ENCODE measurements at places on chromosomes 4 and X.
A peak's percentile ranks its signal among the peaks of the same experiment; 100 is the strongest.

- DNase-seq, result no peak
- no peaks in the 10 kb centered on the region for H3K27me3 ChIP-seq
- no peaks in the 10 kb centered on the region for H3K36me3 ChIP-seq
- H3K27ac ChIP-seq, result 0 out of 2 replicates have a peak overlapping the region, but pooled peaks have one; percentile 11
- H3K4me3 ChIP-seq, result no peak overlapping the region
Measured at GRCh38 chr4:118307643-118308042, 45.2 kb downstream of the PRSS12 start.

DNA sequence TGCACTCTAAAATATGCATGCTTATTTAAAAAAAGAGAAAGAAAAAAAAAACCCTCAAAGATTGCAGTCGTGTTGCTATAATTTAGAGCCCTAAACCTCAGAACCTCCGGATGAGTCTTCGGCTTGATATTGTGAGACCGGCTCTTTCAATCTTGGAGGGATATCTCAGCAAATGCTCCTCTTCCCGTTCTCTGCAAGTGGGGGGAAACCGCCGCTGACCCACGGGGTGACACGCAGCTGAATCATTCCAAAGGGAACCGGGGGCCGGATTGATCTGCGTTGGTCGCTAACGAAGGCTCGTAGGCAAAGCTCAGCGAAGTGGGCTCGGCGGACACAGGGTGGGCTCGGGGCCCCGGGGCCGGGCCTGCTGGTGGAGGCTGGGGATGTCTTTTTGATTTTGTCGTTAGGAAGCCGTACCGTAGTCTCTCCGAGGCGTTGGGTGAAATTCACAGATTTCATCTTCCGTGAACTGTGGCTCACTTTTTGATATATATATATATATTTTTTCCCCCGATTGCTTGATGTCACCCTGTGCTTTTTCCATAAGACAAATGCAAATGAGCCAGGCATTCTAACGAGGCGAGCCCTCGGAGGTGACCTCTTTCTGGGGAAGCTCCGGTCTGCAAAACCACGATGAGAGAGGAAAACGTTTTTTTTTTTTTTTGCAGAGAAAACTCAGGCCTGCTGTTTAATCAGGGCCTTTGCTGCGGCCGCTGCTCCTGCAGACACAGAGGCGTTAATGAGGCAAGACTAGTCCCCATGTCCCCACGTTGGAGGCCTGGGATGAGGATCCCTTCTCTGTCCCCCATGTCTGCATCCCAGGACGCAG lies 110.7 kb upstream of the PPP2R3B start:
- no peak overlapping the region for H3K27ac ChIP-seq
- peaks cover 16% of the 10 kb centered on the region for H3K4me1 ChIP-seq
- H3K36me3 ChIP-seq, result no peaks in the 10 kb centered on the region
- peaks cover 4% of the 10 kb centered on the region for H3K27me3 ChIP-seq
- no peak for DNase-seq

- H3K27ac ChIP-seq, result no peak overlapping the region
- no peaks in the 10 kb centered on the region for H3K27me3 ChIP-seq
- no peak for DNase-seq
- H3K4me3 ChIP-seq, result no peak overlapping the region
- H3K4me1 ChIP-seq, result peaks cover 8% of the 10 kb centered on the region
Measured at GRCh38 chrX:38275615-38276014, 51.7 kb downstream of the RPGR start.

GRCh38 chr4:159258889-159259560 lies 156.1 kb downstream of the RAPGEF2 start:
- H3K27me3 ChIP-seq, result no peaks in the 10 kb centered on the region
- no peak overlapping the region for H3K4me3 ChIP-seq
- H3K4me1 ChIP-seq, result 0 out of 2 replicates have a peak, but pooled peaks cover 3% of the 10 kb centered on the region
- no peak for DNase-seq
- no peaks in the 10 kb centered on the region for H3K36me3 ChIP-seq
- H3K27ac ChIP-seq, result no peak overlapping the region

GRCh38 chr4:147689067-147689466 lies 5.1 kb upstream of the PRMT9 start:
- DNase-seq, result no peak
- no peak overlapping the region for H3K4me3 ChIP-seq
- H3K4me1 ChIP-seq, result peaks cover 12% of the 10 kb centered on the region
- H3K27ac ChIP-seq, result no peak overlapping the region
- H3K27me3 ChIP-seq, result no peaks in the 10 kb centered on the region

- H3K36me3 ChIP-seq, result no peaks in the 10 kb centered on the region
- H3K27me3 ChIP-seq, result no peaks in the 10 kb centered on the region
- H3K27ac ChIP-seq, result no peak overlapping the region
- H3K4me1 ChIP-seq, result no peaks in the 10 kb centered on the region
- DNase-seq, result no peak
Measured at GRCh38 chrX:48636776-48637175, 39.5 kb downstream of the WDR13 start.

DNA sequence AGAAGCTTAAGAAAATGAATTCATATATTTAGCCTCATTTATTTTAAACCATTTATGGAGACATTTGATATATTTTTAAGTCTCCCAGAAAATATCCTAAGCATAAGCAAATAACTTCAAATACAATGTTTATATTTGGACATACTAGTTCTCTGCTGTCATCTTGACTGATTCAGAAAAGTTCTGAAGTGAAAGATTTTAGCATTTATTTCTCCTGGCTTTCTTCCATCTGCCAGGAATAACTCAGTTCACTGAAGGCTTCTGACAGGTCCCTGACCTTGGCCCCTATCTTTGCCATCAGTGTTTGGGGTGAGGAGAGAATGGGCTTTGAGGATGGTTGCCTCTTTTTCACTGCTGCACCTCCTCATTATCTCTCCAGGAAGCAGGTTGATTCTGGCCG lies 115.7 kb downstream of the SLIT2 start:
- no peaks in the 10 kb centered on the region for H3K4me1 ChIP-seq
- DNase-seq, result no peak
- no peak overlapping the region for H3K4me3 ChIP-seq
- H3K36me3 ChIP-seq, result no peaks in the 10 kb centered on the region

DNA sequence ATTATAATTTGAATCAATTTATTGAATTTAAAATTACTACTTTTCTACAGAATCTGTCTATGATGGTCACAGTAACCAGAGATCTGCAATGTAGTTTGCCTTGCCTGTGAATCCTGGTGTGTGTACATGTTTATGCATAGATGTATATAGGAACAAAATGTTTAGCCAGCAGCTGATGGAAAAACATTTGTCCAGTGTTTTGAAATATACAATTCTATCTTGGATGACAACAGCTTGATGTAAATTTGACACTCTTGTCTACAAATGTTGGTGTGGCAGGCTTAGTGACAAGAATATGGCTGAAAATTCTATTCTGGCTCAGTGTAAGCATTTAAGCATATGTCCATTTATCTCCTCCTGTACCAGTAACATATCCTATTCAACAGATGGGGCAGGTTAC lies 229.4 kb downstream of the RCHY1 start:
- no peaks in the 10 kb centered on the region for H3K4me1 ChIP-seq
- no peaks in the 10 kb centered on the region for H3K27me3 ChIP-seq
- no peak overlapping the region for H3K27ac ChIP-seq
- no peak overlapping the region for H3K4me3 ChIP-seq
- no peak for DNase-seq
- no peaks in the 10 kb centered on the region for H3K36me3 ChIP-seq

DNA sequence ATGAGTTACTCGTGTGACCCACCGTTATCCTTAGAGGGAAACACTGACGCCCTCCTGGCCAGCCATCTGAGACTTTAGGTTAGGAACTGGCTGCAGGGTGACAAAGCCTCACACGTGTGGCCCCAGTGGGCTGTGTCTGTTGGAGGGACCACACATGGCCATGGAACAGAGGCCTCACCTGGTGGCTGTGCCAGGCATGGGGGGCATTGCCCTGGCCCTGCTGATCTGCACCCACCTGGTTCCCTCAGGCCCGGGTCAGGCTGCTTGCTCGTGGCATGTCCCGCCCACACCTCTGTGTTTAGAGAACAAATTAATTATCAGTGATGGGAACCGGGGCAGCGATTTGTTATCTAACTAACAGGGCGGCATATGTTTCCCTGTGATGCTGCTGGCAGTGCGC lies 100.9 kb upstream of the PSAPL1 start:
- H3K4me3 ChIP-seq, result no peak overlapping the region
- H3K36me3 ChIP-seq, result no peaks in the 10 kb centered on the region
- no peaks in the 10 kb centered on the region for H3K27me3 ChIP-seq
- no peaks in the 10 kb centered on the region for H3K4me1 ChIP-seq
- DNase-seq, result no peak

Data from GM23338 (cell line).